ENCODE measurements at places on chromosomes 16 and 17.

- no peak for DNase-seq
These were observed 1.7 kb downstream of the ATP6V0A1 start for GRCh38 chr17:42460371-42460770.

DNA sequence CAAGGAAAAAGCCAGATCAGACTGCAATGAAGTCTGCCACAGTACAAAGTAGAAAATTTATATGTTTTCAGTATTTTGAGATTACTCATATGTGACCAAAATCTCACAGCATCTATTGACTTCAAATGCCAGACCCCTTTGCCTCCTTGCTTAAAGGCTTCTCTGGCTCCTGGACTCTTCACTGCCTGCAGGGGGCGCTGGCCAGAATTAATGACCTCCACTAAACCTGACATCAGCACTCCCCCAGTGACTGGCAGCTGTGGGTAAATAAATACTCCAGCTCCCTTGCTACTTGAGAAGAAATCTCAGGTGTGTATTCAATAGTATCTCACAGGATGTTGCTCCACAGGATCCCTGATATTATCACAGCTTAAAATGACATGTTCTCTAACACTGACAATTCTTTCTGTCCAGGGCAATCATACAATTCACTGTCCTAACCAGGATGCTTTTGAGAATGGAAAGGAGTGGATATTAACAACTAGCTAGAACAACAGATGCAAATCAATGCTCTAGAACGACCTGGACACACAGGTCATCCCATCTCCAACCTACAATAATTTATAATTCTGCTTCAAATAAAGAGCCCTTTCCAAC is 4.0 kb downstream of the BECN1 start:
- DNase-seq = no peak

- DNase-seq = no peak
These were observed 751 bp downstream of the DCAF7 start for GRCh38 chr17:63550817-63551639.

DNA sequence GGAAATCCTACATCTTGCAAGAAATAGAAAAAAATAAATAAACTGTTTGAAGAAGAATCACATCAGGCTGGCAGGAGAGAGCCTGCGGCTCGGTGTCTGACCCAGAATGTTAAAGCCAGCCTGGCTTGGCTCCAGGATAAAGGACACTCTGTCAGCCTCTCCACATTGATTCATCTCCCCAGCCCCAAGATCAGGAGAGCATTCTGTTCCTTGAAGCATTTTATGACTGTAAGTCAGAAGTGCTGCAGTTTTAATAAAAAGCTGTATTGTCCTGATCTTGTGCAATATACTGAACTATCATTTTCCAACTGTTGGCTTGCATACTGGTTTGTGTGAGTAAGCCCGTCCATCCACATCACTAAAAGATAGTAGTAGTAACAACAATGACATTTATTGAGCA is 426.6 kb downstream of the HAPSTR1 start:
- DNase-seq = no peak

DNA sequence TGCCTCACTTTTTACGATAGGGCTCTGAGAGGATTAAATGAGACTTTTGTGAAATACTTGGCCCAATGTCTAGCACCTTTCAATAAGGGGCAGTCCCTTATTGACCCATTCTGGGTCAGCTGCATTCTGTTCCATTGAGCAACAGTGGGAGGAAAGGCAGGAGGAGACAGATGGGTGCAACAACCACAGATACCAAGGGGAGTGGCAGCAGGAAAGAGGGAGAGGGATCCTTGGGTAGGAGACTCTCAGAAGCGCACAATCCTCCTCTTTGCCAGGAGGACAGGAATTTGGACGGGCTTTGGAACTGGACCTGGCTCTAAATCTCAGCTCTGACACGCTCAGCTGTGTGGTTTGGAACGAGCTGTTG is 3.5 kb downstream of the PIPOX start:
- no peak for DNase-seq

DNA sequence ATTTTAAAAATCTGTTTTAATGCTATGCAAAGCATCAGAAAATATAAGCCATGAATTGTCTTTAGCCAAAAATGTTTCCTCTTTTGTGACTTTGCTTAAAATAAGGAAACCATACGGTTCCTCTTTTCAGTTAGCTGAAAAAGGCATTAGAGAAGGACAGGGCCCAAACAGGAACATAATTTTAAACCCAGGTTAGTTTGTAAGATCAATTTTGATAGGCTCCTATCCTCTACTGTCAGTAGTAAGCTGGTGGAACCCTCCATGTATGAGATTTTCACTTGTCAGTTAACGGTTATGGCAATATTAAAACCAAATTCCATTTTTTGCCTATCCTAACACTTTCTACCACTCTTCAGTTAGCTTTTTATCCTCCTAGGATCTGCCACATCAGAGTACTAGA is 4.3 kb downstream of the EVI2B start:
- peak; percentile 95 for DNase-seq
